Articular chondrocyte of knee joint (primary cell): ENCODE measurements at places on chromosomes 11 and 22. TPM values are rescaled to one million over a fixed set of nuclear protein-coding genes. Genes with fewer than 3 reads are reported as not detected.

ADAMTS15 gene
- total RNA-seq, result 12.8 and 13.3 TPM in 2 replicates

MRGPRE gene
- 0.54 and 0.78 TPM in 2 replicates for total RNA-seq

MMP27 gene
- not detected in 2 replicates for total RNA-seq

RPLP2 gene
- total RNA-seq, result 175 and 207 TPM in 2 replicates

MRGPRX3 gene
- total RNA-seq, result 0.22 TPM in 1 of 2 replicates, not detected in the other

NUP98 gene
- total RNA-seq, result 103 and 121 TPM in 2 replicates

OR8D4 gene
- 0.32 TPM in 1 of 2 replicates, not detected in the other for total RNA-seq

PATE4 gene
- total RNA-seq, result not detected in 2 replicates

DYNC2H1 gene
- total RNA-seq, result 86.5 and 96.3 TPM in 2 replicates

FERMT3 gene
- 1.0 and 1.2 TPM in 2 replicates for total RNA-seq

ALG12 gene
- 17.4 and 19.9 TPM in 2 replicates for total RNA-seq

SLC35C1 gene
- total RNA-seq, result 9.0 and 11.1 TPM in 2 replicates

SIRT3 gene
- 9.3 and 10.9 TPM in 2 replicates for total RNA-seq

LARGE1 gene
- total RNA-seq, result 12.2 and 12.6 TPM in 2 replicates

KRTAP5-9 gene
- total RNA-seq, result 0.39 TPM in 1 of 2 replicates, not detected in the other

ENTHD1 gene
- total RNA-seq, result under 0.01 TPM in 1 of 2 replicates, not detected in the other

OR4A15 gene
- not detected in 2 replicates for total RNA-seq

KCNK4 gene
- 0.11 TPM in 1 of 2 replicates, not detected in the other for total RNA-seq

SOX6 gene
- 8.4 and 11.6 TPM in 2 replicates for total RNA-seq

DUSP8 gene
- total RNA-seq, result 0.32 and 0.39 TPM in 2 replicates

VSIG2 gene
- not detected in 2 replicates for total RNA-seq

SCN2B gene
- total RNA-seq, result 3.4 and 4.1 TPM in 2 replicates

OR52N4 gene
- not detected in 2 replicates for total RNA-seq

TXNRD2 gene
- total RNA-seq, result 13.3 and 16.5 TPM in 2 replicates

DKK3 gene
- total RNA-seq, result 47.4 and 118 TPM in 2 replicates

RASSF7 gene
- 2.2 and 7.2 TPM in 2 replicates for total RNA-seq

EIF3L gene
- total RNA-seq, result 291 and 393 TPM in 2 replicates

CRYBA4 gene
- total RNA-seq, result not detected in 2 replicates

HTR3B gene
- not detected in 2 replicates for total RNA-seq

SLC6A5 gene
- not detected in 2 replicates for total RNA-seq

MMP13 gene
- 1.6 and 5.7 TPM in 2 replicates for total RNA-seq

CCDC87 gene
- total RNA-seq, result 0.76 and 0.78 TPM in 2 replicates

FOSL1 gene
- total RNA-seq, result 13.1 and 26.1 TPM in 2 replicates

SPI1 gene
- not detected in 2 replicates for total RNA-seq

CECR2 gene
- total RNA-seq, result under 0.01 TPM in 1 of 2 replicates, not detected in the other

FBLN1 gene
- 99.8 and 101 TPM in 2 replicates for total RNA-seq

PNPLA5 gene
- 0.13 TPM in 1 of 2 replicates, not detected in the other for total RNA-seq

CREBZF gene
- 37.9 and 41.4 TPM in 2 replicates for total RNA-seq

CTSW gene
- total RNA-seq, result 0.13 TPM in 1 of 2 replicates, not detected in the other

KCNJ5 gene
- under 0.01 and 0.13 TPM in 2 replicates for total RNA-seq

IFITM10 gene
- 5.5 and 9.5 TPM in 2 replicates for total RNA-seq

MDK gene
- total RNA-seq, result 25.7 and 34.0 TPM in 2 replicates

OR51B4 gene
- total RNA-seq, result not detected in 2 replicates

HMBS gene
- total RNA-seq, result 5.5 and 8.8 TPM in 2 replicates
